Esophagus muscularis mucosa (tissue), 4 donors: ENCODE measurements at places on chromosomes 2 and 18.

DNA sequence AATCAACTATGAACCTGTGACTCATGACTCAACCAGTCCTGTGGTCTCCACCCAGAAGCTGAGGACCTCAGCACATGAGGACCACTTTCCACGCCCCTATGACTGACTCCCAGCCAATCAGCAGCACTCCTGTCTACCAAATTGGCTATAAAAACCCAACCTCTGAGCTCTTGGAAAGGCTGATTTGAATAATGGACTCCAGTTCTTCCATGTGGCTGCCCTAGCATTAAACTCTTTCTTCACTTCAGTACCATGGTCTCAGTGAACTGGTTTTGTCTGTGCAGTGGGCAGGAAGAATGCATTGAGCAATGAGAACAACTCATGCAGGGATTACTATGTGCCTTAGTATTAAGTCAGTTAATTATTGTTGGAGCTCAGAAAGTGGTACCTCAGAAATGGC, 78.3 kb downstream of the CMPK2 start:
- no peak for DNase-seq

GRCh38 chr2:70094978-70095719, 7.9 kb downstream of the PCBP1 start:
- no peak for DNase-seq

DNA sequence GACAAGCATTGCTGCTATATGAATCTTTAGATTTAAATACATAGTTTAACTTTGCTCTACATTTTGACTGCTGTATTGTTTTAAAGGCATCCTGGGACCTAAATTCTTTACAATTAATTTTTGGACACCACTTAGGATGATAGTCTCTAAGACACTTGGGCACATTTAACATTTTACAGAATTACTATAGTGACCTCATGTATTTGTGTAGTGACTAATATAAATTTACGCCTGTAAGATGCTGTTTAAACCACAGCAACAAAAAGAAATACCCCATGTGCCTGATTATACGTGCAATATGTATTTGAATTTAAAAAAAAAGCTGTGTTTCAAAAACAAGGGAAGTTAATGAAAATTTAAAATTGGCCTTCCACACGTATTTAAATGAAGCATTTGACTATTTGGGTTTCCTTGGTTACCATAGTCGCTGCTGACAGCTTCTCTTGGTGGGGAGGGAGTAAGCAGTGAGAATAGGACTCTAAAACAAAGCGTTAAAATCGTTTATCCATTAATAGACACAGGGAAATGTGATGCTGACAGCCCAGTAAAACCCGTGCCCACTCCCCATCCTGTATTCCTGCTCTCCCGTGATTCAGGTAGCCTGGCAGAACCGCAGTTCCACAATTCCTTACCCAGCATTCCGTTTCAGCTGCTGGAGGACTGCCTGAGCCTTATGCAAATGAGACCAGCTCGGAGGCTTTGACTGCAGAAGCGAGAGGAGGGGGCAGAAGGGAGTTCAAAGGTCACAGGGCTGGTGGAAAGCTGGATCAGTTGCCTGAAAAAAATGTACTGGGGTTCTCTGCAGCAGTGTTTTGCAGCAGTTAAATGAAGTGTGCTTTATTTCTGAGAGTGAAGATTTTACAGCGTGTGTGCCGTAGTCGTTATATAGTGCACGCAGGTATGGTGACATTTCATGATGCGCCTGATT, 104.3 kb downstream of the CSRNP3 start:
- no peak for DNase-seq

DNA sequence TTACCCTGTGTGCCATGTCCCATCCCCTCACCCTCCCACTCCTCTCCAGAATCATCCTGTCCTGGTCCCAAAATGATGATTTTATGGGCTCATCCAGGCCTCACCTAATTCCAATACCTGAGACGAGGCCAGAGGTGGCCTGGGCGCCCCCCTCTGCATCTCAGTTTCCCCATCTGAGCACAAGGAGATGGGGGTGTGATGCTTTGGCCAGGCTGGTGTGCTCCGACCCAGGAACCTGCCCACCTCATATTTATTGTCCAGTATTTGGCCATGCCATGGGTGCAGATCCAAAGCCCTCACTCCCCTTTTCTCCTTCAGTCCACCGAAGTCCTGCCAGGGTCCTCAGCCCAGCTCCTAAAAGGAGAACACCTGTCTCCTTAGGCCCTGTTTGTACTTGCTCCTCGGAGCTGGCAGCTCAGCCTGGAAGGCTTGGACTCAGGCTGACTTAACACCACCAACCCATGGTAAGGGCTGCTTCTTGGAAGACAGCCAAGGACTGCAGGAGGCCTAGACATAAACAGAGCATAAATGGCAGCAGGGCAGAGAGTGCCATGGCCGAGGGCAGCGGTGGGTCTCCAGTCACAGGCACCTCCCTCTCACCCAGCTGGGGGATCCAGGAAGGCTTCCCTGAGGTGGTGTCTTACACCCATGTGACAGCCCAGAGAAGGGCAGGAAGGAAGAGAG, 3.6 kb downstream of the TEX51 start:
- DNase-seq, result no peak

DNA sequence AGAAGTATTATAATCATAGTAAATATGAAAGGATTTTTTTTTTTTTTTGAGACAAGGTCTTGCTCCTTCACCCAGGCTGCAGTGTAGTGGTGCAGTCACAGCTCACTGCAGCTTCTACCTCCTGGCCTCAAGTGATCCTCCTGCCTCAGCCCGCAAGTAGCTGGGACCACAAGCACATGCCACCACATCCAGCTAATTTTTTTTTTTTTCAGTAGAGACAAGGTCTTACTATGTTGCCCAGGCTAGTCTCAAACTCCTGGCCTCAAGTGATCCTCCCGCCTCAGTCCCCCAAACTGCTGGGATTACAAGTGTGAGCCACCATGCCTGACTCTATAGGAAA, 301.6 kb upstream of the STON1 start:
- no peak for DNase-seq

- peak; percentile 92 for DNase-seq
These were observed 177.7 kb downstream of the TMEM247 start for GRCh38 chr2:46657042-46657504.

GRCh38 chr18:42437646-42438045, 482.6 kb downstream of the PIK3C3 start:
- DNase-seq, result no peak

DNA sequence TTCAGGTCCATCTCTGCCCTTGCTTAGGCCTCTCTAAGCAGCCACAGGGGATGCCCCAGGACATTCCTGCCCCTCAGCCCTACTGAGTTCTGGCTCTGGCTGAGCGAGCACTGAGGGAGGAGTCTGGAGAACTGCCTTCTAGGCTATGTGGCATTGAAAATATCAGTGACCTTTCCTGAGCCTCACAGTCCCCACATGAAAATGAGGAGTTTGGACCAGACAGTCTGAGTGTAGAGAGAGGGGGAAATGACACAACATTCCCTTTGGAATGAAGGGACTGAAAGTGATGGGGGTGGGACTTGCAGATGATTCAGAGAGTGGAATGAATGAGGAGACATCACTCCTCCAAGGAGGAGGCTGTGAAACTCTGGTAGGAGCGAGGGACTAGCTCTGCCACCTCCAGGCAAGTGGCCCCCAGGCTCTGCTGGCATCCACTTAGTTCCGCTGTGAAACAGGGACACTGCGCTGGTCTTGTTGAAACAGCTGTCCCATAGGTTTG, 8.0 kb downstream of the TNS1 start:
- no peak for DNase-seq

- DNase-seq, result no peak
These were observed 143.6 kb upstream of the PXDN start for GRCh38 chr2:1887915-1888314.

DNA sequence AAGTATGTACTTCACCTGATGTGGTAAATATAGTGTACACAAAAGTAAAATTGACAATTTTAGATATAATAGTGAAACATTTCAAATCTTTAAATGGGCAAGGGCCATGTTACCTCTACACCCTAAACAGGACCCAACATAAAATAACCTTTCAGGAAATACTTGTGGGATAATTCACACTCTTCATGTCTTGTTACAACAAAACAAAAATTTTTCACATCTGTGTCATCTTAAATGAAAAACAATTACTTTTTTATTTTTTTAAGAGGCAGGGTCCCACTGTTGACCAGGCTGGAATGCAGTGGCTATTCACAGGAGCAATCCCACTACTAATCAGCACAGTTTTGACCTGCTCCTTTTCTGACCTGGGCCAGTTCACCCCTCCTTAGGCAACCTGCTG, 42.1 kb downstream of the SRBD1 start:
- DNase-seq, result no peak

DNA sequence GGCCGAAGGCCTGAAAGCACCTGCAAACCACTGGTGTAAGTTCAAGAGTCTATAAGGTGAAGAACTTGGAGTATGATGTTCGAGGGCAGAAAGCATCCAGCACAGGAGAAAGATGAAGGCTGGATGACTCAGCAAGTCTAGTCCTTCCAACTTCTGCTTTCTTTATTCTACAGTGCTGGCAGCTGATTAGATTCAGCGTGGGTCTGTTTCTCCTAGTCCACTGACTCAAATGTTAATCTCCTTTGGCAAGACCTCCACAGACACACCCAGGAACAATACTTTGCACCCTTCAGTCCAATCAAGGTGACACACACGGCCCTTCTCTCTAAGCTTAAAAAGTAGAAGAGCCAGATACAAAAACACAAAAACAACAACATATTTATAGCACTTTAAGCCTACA, 43.4 kb downstream of the NMS start:
- DNase-seq, result no peak

GRCh38 chr2:185127412-185127811, 529.1 kb downstream of the ZNF804A start:
- DNase-seq, result no peak

DNA sequence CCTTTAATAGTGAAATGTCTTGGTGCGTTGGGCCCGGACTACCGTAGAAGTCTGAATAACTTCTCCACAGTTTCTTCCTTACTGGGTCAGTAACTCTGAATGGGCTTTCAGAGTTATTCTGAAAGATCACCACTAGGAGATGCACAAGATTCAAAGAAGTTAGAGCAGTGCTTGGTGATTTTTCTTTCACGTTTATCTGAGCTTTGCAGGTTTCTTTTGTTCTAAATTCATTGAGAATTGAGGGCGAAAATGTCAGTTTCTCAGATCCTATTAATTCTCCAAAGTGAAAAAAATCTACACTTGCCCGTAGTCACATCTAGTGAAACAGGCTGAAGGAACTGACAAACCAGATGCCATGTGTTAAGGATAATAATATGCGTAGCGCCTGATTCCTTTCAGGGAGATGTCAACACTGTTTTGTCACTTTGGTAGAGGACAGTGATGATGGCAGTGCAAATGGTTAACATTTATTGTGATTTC, 70.1 kb downstream of the QPCT start:
- no peak for DNase-seq

GRCh38 chr2:210503725-210504191, 27.2 kb upstream of the LANCL1 start:
- no peak for DNase-seq

DNA sequence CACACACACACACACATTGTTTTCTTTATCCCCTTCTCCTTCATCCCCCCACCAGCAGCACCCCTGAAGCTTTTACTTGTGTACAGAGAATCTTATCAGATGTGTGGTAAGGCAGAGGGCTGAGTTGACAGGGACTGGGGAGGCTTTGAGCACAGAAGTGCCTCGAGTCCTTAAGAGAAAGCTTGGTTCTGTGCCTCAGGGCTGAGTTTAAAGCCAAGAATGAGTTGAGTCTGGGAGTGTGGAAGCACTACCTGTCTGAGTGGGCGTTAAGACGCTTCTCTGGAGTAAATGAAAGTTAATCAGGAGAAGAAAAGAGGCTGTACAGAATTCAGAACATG, 2.7 kb downstream of the ID2 start:
- no peak for DNase-seq

DNA sequence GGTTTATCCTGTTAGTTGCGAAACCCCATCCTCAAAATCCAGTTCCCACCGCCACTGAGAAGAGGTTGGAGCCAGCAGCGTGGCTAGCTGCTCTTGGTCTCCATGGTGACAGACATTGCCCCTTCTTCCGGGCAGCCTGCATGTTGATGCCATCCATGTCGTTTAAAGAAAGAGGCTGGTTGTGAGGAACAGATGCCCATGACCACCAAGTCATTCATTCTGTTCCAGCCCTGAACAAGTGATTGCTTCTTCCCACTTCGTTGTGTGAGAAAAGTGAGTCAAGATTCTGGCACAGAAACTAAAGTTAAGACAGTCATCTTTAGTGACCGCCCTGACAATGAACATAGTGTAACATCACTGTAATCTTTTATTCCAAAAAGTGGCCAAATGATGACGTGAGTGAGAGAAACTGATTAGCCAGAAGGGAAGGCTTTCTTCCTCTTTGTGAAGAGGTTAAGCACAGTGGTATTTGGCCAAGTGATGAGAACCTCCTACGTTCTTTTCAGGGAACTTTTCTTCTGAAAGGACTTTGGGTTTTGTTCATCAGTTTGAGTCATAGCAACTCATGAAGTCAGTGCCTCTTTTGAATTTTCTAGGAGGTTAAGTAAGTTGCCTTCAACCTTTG, 272.5 kb downstream of the GALR1 start:
- no peak for DNase-seq

- no peak for DNase-seq
These were observed 66.5 kb upstream of the TGIF1 start for GRCh38 chr18:3383381-3383915.

GRCh38 chr18:10546557-10547300, 20.9 kb downstream of the NAPG start:
- DNase-seq, result no peak

GRCh38 chr2:112001942-112002341, 53.1 kb upstream of the TMEM87B start:
- no peak for DNase-seq

- peak; percentile 60 for DNase-seq
These were observed 228.3 kb downstream of the MYCN start for GRCh38 chr2:16168506-16169264.

GRCh38 chr2:144198116-144198515, 321.8 kb downstream of the ZEB2 start:
- DNase-seq, result no peak

- DNase-seq, result no peak
These were observed 25.4 kb upstream of the CHN1 start for GRCh38 chr2:175030380-175031271.

- DNase-seq, result no peak
These were observed 25.1 kb downstream of the SPDYA start for GRCh38 chr2:28835781-28836180.

- no peak for DNase-seq
These were observed 24.5 kb upstream of the MMADHC start for GRCh38 chr2:149612122-149612521.

- DNase-seq, result no peak
These were observed 113.4 kb downstream of the EIPR1 start for GRCh38 chr2:3264010-3264744.

GRCh38 chr18:9756271-9756932, 48.3 kb downstream of the RAB31 start:
- DNase-seq, result peak; percentile 19

GRCh38 chr2:146801886-146802285, 1042.9 kb upstream of the ACVR2A start:
- DNase-seq, result no peak
